ENCODE measurements at places on chromosomes 1 and 21.

DNA sequence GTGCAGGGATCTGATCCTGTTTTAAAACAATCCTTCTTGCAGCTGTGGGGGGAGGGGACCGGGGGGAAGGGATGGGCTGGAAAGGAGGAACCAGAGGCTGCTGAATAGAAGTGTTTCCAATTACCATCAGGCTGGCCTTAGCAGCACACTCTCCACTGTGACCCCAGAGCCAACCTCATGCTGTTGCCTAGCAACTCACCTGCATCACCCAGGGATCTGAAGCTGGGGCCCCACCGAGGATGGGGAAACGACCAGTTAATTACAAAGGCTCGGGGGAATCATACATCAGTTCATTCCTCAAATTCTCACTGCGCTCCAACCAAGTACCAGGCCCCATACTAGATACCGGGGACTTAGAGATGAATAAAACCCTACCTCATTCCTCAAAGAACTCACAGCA, 11.9 kb upstream of the GPX7 start:
- DNase-seq: no peak

- no peak for DNase-seq
Measured at GRCh38 chr1:41020654-41021053, 871 bp downstream of the SLFNL1 start.

GRCh38 chr21:40177979-40178378, 310.7 kb downstream of the PCP4 start:
- no peak for DNase-seq

- no peak for DNase-seq
Measured at GRCh38 chr1:23102289-23102688, 66.4 kb downstream of the LUZP1 start.

DNA sequence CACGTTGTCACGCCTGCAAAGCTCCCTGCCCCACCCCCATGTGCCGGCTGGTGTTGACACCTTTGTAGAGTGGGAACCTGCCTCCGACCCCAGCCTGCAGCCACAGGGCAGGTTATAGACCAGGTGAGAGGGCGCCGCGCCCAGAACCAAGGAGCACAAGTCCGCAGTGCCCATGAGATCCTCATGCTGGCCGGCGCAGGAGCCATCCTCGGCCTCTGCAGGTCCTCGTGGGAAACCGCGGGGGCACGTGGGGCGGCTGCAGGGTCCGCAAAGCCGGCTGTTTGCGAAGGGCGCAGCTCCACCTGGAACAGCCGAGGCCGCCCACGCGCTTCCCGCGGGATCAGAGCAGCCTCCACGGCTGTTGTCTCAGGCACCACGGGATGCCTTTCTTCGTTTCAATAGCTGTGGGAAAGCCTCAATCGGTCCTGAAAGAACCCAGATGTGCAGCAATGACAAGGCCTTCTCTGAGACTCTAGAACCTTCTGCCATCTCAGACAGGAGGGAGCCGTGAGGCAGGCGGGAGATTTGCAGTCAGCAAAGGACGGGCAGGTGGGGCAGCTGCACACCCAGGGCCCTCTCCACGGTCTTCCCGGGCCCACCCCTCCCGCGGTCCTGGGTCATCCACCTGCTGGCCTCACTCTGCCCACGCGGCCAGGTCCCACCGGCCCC, 29.9 kb downstream of the POFUT2 start:
- no peak for DNase-seq

DNA sequence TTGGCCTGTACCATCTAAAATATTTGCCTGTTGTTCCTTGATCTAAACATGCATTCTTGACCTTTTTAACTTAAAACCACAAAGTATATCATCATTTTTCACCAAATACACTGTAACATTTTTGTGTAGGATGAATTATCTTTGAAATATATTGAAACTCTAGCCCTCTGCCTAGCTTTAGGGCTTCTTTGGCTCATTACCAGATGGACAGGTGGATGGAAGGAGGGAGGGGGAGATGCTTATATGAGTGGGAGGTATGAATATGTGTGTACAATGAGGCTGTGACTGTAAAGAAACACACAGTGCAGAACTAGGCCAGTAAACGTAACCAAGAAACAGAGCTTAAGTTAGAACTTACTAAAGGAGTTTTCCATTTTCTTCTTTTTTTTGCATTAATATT, 118.5 kb downstream of the ESRRG start:
- DNase-seq: no peak

DNA sequence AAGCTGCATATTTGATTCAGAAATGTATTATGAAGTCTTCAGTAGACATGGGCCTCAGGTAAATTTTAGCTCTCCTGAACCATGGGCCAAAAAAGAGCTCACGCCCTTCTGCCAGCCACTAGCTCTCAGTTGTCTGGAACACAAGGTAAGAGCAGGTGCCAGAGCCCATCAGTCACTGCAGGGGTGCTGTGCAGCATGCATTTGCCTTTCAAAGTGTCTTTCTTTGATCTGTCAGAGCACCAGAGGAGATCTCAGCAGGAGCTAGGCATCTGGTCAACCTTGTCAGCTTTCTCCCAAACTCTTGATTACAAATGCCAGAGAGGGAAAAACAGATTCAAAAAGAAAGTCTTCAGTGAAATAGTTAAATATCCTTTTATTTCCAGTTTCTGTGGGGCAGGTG, 332.3 kb downstream of the COL11A1 start:
- no peak for DNase-seq

GRCh38 chr1:201261771-201262547, 21.3 kb upstream of the PKP1 start:
- no peak for DNase-seq

DNA sequence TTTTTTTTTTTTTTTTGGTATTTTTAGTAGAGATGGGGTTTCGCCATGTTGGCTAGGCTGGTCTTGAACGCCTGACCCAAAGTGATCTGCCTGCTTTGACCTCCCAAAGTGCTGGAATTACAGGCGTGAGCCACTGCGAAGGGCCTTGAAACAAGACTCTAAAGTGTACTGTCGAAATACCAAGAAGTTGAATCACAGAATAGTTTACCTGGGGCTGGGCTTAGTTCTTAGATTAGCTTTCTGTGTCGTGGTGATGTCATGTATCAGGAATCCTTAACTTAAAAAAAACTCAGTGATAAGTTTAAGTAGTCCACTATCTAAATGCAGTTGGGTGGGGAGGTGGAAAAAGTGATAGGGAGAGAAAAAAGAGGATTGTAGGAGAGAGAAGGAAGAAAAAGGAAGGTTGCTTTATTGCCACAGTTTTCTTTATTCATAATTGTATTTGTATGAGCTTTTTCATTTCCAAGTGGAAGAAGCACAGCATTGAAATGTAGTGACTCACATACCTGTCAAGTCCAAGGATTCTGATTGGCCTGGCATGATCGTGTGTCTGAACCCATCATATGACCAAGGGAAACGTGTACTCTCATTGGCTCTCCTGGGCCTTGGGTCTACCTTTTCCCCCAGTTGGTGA, 13.4 kb downstream of the ITSN1 start:
- no peak for DNase-seq

DNA sequence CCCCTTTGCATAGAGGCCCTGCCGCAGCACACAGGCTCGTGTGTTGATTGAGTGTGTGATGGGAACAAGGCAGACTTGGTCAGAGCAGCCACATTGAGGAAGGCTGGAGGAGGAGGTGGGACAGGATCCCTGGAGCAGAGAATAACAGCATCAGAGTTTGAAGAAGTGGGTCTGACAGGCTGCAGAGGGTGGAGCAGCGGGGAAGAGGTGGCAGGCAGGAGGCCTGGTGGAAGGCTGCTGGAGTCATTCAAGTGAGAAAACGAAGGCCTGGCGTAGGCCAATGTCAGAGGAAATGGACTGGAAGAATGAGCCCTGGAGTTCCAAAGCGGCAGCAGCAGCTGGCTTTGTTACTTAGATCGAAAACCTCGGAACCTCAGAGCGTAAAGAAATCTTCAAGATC, 115.0 kb upstream of the GRIK3 start:
- no peak for DNase-seq

GRCh38 chr1:56385314-56385713, 194.0 kb downstream of the PLPP3 start:
- no peak for DNase-seq

GRCh38 chr1:187517546-187517945, 688.8 kb downstream of the PLA2G4A start:
- no peak for DNase-seq

DNA sequence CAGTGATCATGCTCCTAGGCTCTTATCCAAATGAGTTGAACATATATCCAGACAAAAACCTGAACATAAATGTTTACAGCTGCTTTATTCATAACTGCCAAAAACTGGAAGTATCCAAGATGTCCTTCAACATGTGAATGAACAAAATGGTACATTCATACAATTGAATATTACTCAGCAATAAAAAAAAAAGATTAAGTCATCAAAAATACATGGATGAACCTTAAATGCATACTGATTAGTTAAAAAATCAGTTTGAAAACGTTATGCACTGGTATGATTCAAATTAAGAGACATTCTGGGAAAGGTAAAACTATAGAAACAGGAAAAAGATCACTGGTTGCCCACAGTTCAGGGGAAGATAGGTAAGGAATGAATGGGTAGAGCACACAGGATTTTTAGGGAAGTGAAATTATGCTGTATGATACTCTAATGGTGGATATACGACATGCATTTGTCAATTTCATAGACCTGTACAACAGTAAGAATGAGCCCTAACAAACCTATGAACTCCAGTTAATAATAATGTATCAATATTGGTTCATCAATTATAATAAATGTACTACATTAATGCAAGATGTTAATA, 3.1 kb downstream of the LRRC40 start:
- DNase-seq: no peak

GRCh38 chr1:215004121-215004827, 78.3 kb upstream of the KCNK2 start:
- no peak for DNase-seq

GRCh38 chr1:154521695-154522094, 19.5 kb upstream of the SHE start:
- DNase-seq: no peak

DNA sequence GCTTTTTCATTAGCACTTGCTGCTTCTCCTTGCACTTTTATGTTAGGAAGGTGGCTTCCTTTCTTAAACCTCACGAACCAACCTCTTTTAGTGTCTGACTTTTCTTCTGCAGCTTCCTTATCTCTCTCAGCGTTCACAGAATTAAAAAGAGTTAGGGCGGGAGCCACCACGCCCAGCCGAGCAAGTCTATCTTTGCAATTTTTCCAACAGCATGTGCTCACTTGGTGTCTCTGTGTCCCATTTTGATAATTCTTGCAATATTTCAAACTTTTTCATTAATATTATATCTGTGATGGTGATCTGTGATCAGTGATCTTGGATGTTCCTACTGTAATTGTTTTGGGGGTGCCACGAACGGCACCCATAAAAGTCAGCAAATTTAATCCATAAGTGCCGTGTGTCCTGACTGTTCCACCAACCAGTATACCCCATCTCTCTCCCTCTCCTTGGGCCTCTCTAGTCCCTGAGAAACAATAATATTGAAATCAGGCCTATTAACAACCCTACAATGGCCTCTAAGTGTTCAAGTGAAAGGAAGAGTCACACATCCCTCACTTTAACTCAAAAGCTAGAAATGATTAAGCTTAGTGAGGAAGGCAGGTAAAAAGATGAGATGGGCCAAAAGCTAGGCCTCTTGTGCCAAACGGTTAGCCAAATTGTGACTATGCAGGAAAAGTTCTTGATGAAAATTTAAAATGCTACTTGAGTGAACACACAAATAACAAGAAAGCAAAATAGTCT, 15.9 kb upstream of the ITPKB start:
- no peak for DNase-seq

DNA sequence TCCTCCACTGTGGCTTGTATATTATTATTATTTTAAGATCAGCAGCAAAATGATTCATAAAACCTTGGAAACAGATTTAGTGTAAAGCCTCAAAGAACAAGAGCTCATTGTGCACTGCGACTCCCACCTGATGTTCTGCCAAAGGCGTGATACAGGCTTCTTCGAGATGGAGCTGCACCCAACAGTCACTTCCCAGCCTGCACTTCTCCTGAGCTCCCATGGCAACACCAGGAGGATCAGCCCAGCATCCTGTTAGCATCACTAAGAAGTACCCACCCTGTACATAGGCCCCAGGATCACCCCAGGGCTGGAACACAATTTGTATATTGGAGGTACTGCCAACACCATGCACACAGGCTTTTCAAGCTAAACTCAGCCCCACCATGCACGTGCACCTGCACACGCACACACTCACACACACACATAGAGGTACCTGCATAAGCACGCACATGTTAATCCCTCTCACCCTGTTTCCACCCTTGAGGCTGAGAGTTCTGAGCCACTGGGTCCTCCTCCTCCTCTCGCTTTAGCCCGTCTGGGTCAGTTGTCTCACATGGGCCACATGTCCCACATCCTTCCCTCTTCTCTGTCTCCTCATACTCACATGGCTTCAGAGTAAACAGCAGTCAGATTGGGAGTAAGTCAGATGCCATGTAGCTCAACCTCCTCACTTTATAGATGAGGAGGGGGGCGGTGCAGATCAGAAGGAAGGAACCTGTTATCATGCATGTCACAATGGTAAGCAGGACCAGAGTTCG, 281.9 kb upstream of the POU3F1 start:
- DNase-seq: no peak

DNA sequence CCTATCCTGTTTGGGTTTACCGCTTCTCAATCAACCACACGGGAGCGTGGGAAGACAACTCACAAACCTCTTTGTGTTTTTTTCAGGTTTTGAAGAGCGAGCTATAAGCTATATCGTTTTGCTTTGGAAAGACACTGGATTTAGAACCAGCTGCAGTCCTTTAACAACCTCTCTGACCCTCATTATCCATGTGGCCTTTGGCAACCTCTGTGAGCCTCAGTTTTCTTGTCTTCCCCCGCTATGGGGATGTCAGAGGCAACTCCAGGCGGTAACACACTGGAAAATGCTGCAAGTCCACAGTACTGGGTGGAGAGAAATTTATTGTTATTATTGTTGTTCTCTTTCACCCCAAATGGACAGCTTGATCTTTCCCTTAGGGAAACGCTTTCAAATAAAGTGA, 100.0 kb downstream of the ETS2 start:
- no peak for DNase-seq

DNA sequence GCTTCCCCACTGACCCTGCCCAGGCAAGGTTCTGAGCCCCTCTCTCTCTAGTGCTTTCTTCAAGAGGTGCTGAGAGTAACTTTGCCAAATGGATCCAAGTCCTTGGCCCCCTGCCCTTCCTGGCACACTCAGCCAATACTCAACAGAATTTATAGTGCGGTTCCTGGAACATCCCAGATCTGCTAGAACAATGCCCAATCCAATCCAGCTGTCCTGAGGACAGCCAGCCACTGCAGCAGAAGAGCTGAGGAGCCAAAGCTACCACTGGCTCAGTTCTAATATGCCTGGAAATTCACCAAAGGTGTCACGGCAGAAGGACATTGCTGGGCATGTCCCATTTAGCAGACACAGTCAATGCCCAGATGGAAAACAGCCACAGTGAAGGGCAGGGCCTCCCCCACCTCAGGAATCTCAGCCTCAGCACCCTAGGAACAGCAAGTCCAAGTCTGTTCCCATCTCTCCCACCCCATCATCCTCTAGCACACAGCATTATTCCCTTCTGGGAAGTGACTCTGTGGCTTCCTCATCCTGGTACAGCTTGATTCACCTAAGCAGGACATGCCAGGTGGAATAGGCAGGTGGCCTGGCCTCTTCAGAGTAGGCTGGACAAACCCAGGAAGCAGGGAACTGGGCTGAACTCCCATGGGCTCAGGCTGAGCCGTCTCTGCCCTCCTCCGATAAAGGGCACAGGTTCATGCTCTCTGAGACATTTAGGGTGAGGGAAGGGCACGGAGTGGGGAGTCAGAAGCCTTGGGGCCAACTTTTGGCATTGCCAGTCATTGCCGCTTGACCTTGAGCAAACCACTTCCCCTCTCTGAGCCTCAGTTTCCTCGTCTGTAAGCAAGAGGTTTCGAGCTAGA, 24.6 kb downstream of the PMVK start:
- peak; percentile 37 for DNase-seq

GRCh38 chr1:3902111-3902511, 2.0 kb upstream of the C1orf174 start:
- peak; percentile 82 for DNase-seq

- no peak for DNase-seq
Measured at GRCh38 chr1:116379057-116379630, 6.1 kb downstream of the ATP1A1 start.
